MM.1S (cell line): ENCODE measurements at places on chromosomes 2 and 18.
A peak's percentile ranks its signal among the peaks of the same experiment; 100 is the strongest.

DNA sequence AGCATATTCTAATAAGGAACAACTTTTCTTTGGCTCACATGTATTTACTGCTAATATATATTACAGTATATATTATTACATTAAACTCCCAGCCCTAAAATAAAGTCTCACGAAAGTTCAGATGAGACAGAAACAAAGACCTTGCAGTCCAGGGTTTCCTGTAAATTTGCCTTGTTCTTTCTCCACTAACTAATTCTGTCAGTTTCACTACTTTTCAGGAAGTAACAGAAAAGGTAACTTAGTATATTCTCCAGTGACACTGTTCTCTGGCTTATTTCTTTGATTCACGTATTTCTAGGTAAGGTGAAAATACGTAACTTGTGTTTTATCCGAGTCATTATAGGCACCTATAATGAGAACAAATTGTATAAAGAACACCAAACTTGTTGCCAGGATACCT lies 35.2 kb downstream of the HDLBP start:
- DNase-seq = peak; percentile 63

DNA sequence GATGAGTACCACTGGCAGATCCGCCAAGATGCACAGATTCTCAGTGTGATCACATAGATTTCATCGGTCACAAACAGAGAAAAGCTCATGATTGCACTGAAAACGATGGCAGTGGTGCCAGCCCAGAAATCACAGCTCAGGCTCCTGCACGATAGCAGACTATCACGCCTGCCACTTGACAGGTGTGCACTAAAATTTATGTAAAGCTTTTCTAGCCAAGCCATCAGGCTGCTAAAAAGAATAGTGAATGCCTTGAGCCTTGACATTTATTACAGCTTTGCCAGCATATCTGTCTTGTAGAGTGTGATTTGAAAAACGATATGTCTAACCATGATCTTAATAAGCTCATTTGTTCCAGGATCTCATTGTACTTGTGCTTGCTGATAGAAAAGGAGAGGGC lies 409.5 kb upstream of the CWC22 start:
- DNase-seq = no peak

DNA sequence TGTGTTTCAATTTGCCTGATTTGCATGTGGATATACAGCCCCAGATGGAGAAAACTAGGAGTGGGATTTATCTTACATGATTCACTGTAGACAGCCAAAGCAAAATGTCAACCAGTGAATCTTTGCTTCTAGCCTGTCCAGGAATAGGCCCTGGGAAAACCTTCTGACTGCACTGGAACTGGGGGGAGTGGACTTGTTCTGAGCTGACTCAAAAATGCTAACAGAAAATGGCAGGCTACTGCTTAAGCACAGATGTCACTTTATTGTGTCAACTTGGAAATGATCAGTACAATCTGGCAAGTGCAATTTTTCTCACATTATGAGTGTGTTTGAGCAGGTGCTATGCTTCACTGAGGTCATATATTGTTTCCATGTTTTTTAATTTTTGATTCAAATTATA lies 593.7 kb downstream of the NRXN1 start:
- no peak for DNase-seq

DNA sequence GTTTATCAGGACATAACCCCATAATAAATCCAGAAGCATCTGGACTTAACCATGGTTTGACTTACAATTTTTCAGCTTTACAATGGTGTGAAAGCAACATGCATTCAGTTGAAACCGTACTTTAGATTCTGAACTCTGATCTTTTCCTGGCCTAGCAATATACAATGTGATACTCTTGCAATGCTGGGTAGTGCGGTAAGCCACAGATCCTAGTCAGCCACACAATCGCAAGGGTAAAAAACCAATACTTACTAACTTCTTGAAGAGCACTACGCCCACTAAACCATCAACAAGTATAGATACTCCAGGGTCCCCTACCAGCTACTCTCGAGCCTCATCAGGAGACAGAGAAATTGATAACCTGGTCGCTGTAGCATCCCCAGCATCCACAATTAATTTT lies 71.0 kb upstream of the CCDC150 start:
- DNase-seq = no peak

DNA sequence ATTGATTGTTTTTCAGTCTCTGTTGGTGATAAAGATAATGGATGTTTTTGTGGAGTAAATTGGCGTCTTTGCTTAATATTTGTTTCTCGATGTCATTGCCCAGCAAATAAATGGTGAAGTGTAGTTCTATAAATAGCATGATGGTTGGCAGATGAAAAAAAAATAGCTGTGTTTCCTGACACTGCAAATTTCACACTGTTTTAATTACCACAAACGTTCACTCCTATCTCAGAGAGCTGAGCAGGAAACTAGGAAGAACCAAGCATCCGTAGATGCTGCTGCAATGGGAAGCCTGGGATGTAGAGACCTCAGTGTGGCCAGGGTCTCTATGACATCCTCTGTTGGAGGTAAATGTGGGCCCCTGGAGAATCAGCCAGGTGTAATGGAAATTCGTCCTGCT lies 183.2 kb downstream of the CYRIA start:
- no peak for DNase-seq

DNA sequence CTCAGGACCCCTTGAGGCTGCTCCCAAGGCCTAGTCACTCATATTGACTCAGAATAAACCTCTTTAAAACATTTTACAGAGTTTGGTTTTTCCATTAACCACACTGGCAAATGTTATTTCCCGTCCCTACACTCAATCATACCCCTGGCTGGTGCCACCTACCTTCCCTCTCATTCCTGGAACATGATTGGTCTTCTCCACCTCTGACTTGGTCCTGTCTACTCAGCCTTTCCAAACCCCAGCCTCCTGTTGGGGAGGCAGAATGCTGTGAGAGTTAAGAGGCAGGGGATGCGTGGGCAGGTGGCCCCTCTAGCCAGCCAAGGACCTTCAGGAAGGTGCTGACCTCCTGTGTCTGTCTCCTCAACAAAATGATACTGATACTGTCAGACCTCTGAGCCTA lies 149.3 kb downstream of the CABLES1 start:
- DNase-seq = no peak

DNA sequence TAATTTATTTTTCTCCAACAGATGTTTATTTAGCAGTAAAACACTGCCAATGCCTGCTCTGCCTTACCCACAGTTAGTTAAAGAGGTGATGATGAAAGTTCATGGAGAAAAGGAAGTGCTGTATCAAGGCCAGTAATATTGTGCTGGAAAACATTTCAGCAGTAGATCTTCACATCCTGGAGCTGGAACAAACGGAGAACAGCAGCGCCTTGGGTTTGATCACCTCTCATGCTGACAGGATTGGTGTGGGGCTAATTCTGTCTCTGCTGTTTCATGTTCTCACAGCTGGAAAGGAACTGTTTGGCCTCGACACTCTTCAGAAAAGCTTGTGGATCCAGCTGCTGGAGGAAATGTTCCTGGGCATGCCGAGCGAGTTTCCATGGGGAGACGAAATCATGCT lies 61.5 kb upstream of the RPE start:
- DNase-seq = no peak

- DNase-seq = peak; percentile 25
Measured at GRCh38 chr2:70258532-70258875, 567 bp downstream of the PCYOX1 start.

DNA sequence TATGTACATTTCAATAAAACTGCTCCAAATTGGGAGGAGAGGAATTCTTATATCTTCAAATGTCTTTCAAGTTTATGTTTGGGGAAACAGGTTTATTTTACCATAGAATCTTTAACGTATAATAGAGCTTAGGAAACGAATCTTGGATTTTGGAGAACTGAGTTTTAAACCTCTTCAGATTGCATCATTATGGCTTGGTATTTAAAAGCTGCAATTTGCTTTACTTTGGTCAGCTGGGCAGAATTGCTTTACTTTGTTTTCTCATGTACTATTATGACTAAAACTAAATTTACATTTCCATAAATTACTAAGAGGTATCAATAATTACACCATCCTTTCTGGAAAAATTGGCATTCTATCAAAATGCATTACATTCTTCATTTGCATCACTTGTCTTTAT lies 54.6 kb downstream of the BAZ2B start:
- DNase-seq = no peak

DNA sequence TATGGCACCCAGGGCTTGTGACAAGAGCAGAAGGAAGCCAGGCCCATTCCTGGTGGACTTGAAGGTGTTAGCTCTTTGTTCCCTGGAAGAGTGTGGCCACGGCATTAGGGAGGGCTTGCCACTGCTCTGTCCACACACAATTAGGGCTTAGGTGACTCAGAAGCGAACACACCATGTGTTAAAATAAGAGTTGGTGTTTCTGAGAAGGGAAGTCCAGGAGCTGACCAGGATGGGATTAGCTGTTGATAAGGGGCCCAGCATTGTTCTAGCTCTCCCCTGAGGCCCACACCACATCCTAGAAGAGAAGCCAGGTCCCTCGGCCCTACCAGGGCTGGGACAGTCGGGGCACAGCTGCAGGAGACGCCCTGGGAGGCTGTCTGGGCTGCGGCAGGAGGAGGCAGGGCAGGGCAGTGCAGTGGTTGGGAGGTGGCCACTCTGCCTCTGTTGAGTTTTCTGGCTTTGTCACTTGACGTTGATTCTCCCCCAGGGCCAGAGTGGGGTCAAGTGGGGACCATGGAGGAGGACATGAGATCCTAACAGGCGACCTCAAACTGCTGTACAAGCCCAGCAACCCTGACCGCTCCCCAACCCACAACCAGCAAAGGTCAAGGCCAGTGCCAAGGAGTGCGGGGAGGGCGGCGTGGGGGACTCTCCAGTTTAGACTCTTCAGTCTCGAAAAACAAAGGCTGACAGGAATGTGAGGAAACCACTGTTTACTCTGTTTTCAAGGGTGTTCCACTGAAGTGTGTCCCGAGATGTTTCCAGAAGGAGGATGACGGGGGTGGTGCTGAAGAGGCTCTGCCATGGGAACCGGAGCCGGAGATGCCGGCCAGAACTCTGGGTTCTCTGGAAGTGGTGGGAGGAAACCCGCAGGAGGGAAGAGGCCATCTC lies 16.8 kb downstream of the GNLY start:
- DNase-seq = no peak
